ENCODE measurements at places on chromosomes 11 and 22. TPM values are rescaled to one million over a fixed set of nuclear protein-coding genes. Genes with fewer than 3 reads are reported as not detected.

DNA sequence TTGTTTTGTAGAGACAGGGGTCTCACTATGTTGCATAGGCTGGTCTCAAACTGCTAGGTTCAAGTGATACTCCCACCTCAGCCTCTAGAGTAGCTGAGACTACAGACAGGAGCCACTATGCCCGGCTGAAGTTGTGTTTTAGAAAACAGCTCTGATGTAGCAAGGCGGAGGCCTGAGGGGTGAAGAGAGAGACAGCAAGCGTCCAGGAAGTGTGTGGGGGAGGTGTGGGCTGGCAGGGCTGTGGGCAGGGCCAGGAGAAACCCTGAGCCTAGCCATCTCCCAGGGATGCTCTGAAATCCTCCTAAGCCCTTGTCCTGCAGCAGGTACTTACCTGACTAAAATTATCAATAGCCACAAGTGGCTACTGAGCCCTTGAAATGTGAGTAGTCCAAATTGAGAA, 16.1 kb upstream of the RPS3 start:
- no peak for DNase-seq

- DNase-seq: no peak
Observed at GRCh38 chr11:16935518-16936302, 78.5 kb downstream of the PLEKHA7 start.

GRCh38 chr11:30505603-30506002, 80.5 kb downstream of the MPPED2 start:
- no peak for DNase-seq

DNA sequence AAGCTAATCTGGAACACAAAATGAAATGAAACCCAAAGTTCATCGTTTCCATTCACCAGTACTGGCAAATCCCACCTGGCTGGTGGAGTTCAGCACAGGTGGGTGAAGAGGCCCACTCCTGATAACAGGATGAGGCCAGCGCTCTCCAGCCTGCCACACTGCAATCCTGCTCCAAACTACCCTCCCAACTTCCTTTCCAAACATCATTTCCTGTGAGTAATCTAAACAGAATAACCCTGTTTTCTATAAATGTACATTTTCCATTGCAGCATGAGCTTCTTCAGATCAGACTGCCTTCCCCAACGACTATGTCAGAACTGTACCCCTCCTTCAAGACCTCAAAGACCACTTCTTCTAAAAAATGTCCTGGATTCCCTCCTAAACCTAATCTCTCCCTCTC, 15.9 kb upstream of the NFRKB start:
- DNase-seq: no peak

The C11orf98 gene
- 69.8 TPM for total RNA-seq

GRCh38 chr22:26161746-26162145, 7.5 kb upstream of the SEZ6L start:
- no peak for DNase-seq

The JAML gene
- total RNA-seq: not detected

GRCh38 chr11:126133901-126134300, 71.2 kb upstream of the CDON start:
- DNase-seq: no peak

- DNase-seq: peak; percentile 50
Observed at GRCh38 chr22:38824585-38824984, 19.2 kb downstream of the NPTXR start.

GRCh38 chr11:62217191-62217748, 8.8 kb downstream of the SCGB2A1 start:
- DNase-seq: no peak

The TBX1 gene
- total RNA-seq: 6.8 TPM

DNA sequence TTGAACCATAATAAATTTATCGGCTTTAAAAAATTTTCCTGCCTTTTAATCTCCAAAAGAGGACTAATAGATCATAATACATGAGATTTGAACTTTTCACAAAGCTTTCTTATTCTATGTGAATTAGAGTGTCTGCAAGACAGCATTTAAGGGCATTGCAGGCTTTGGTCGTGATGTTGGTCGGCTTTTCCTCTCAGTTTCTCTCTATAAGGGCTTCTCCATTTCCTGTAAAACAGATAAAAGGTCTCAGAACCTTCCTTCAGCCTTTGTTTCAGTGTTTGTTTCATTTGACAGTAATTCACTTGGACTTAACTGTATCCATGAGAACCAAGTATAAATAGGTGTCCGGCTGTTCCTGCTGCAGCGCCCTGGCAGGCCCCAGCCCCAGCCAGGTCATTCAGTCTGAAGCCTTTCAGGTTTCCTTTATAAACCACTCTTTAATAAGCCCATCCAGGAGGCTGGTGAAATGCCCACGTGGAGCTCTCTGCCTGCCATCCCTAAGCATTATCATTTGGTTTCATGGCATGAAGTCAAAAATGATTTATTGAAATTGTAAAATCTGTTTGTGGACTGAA, 37.2 kb upstream of the ADSL start:
- DNase-seq: no peak

- DNase-seq: no peak
Observed at GRCh38 chr11:78615724-78616123, 41.1 kb upstream of the NARS2 start.

- no peak for DNase-seq
Observed at GRCh38 chr11:75356613-75357012, 5.2 kb upstream of the ARRB1 start.

- DNase-seq: no peak
Observed at GRCh38 chr11:70580036-70580805, 181.9 kb downstream of the CTTN start.

The APOL5 gene
- not detected for total RNA-seq

The DNAJB7 gene
- not detected for total RNA-seq

The MS4A12 gene
- 0.31 TPM for total RNA-seq

The APIP gene
- total RNA-seq: 13.9 TPM

- no peak for DNase-seq
Observed at GRCh38 chr11:8034604-8035190, 46.3 kb upstream of the TUB start.

DNA sequence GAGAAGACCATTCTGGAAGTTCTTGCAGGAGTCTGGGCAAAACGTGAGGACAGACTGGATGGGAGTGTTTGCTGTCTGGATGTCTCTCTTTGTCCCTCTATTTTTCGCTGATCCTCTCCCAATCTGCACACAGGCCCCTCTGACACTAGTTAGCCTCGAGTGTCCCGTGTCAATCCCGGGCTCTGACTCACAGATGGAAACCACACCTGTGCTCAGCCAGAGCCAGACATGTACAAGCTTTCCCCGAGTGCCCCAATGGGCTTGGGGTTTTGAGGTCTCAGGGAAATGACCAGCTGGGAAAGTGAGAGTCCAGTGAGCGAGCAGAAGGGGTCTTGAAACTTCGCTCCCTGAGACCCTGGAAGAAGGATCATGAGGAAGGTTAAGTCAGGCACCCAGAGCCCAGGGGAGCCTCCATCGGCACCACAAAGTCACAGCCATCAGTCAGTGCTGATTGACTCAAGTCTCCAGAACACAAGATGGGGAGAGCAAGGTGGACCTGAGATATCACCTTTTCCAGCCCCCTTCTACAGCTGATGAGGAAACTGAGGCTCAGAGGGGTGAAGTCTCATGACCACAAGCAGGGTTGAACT, 13.9 kb downstream of the APOL2 start:
- no peak for DNase-seq

The ARHGAP8 gene
- total RNA-seq: 1.3 TPM

DNA sequence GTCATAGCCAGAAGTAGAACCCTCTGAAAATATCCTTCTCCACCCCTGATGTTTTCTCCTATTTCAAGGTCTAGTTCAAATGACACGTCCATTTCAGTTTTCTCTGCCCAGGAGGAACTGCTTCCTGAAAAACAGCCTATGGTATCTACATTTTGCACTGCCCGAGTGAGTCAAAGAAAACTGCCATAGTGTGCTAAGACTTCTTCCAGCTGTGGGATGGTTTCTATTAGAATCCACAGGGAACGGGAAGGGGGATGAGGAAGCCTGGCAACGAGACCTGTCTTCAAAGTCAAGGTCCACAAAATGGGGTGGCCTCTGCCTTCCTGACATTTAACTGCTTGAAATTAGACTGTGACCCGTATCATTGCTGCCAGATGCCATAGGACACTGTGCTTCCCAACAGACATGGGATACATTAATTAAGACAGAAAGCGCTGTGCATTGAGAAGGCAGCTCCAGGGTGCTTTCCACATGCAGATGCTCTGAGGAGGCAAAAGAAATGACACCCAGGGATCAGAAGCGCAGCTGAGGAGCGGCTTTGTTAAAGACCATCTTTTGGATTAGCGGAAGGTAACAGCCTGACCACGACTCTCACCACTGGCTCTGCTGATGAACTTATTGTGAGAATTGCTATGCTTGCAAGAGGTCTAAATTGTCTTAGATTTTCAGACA, 39.4 kb upstream of the NUP50 start:
- no peak for DNase-seq

- DNase-seq: peak; percentile 76
Observed at GRCh38 chr22:27170491-27170890, 513.1 kb downstream of the MIAT start.
